ENCODE measurements at places on chromosomes 7 and 10.

DNA sequence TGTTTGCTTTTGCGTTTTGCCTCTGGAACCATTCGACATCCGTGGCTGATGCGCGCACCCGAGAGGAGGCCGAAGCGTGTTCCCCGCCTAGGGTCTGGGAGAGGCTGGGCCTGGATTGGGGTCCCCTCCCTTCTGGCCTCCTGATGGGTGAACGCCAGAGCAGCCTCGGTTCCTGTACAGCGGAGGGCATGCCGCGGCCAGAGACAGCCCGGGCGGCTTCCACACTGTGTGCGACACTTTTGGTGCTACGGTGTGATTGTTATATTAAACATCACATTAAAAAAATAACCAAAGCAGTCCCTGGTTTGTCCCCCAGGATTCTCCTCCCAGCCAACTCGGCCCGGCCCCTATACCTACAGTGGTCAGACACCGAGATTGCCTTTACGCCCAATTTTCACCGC is 3.7 kb upstream of the HOXA7 start:
- no peak for DNase-seq

DNA sequence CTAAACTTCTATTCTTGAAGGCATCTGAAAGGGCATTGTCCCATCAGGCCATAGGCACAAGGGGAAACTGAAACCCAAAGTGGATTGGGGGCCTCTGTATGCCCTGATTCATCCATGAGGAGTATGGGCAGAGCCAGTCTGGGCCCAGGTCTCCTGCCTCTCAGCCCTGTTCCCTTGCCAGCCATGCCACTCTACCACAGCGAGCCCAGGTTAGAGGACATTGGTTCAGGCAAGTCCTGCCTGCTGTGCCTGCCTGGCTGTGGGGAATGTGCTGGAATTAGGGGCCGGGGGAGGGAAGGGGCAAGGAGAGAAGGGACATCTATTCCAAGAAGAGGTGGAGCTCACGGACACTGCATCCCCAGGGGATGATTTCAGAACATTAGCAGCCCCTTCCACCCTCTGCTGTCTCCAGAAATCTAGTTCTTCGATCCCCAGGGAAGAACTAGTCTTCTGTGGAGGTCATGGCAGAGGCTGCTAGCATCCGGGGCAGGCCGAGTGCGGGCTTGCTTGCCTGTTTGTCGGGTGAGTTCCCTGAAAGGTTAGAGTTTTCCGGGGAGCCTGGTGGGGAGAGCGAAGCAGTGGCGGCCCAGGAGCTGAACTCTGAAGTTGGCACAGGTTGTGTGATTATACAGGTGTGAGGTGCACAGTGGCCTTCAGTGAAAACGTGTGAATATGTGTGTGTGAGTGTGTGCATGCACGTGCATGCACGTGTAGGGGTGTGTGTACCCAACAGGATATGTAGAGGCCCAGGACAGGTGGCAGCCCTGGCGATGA is 37.8 kb downstream of the TBATA start:
- DNase-seq = no peak

GRCh38 chr7:28784171-28784902 is 173.8 kb downstream of the TRIL start:
- no peak for DNase-seq

DNA sequence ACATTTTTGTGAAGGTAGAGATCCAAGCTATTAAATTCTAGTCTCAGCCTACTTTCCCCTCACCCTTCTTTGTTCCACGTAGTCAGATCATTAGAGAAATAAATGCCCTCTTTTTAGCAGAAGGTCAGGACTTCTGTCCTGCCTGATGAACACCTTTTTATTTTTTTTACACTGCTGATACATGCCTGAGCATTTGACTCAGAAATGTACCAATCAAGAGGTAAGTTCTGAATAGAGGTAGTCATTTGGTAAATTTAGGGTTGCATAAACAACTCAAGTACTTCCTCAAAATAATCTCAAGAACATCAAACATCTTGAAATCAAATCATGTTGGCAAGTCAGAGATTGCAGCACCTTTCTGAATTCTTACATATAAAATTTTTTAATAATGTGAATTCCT is 133.7 kb downstream of the MYO3A start:
- no peak for DNase-seq

- DNase-seq = peak; percentile 59
These were observed 11.8 kb downstream of the BZW2 start for GRCh38 chr7:16657656-16658279.

- peak; percentile 72 for DNase-seq
These were observed 17.2 kb upstream of the PSAP start for GRCh38 chr10:71868192-71868697.

GRCh38 chr7:1025743-1026581 is 18.4 kb upstream of the GPR146 start:
- peak; percentile 46 for DNase-seq

DNA sequence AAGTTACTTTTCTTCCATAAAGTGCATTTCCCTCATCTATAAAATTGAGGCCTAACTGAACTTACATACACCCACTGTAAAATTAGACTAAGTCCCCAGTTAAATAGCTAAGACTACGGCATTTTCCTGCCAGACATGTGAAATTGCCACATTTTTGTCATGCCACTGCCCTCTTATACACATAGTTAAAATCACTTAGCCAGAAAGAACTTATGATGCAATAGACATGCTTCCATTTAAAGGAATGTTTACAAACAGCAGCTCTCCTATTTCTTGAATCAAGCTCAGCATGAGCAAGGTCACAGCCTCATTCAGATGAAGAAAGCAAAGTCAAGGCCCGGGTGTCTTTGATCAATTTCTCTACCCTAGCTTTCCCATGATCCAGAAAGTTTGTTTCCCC is 175.7 kb downstream of the LRRN3 start:
- no peak for DNase-seq

Data from psoas muscle (tissue), 8 donors.